ENCODE measurements at places on chromosomes 6 and 20.

GRCh38 chr20:43988867-43989266 lies 74.2 kb downstream of the TOX2 start:
- no peak for DNase-seq

- DNase-seq = no peak
These were observed 546.2 kb downstream of the MEI4 start for GRCh38 chr6:78199044-78199443.

DNA sequence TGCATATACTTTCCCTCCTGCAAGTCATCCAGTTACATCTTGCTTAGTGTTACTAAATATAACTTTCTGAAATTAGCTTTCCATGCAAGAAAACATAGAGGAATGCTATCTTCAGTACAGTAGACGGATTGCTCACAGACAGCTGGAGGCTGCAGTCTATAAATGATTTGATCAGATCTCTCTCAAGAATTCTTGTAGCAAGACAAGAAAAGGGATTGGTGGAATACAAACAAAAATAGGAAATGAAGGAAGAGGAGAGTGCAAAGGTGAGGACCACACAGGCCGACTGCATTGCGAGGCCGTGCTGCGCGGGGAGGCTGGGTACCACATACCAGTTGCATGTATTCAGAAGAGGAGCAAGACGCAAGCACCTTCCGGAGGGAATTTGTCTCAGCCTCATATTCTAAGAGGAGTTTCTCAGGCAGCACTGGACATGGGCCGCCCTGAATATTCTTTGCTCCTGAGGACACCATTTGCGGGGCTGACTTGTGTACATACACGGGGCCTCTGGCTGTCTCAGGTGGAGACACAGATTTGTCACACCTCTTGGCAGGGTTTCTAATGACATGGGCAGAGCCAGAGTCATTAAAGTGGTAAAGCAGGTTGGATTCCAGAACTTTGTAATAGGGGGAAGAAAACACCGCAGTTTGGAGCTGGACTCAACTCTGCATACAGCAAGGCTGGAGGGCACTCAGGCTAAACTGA lies 22.7 kb upstream of the KIF25 start:
- DNase-seq = no peak

- peak; percentile 46 for DNase-seq
These were observed 1830.0 kb upstream of the DEFB115 start for GRCh38 chr20:29427201-29428060.

GRCh38 chr6:63307581-63308246 lies 12.1 kb downstream of the LGSN start:
- no peak for DNase-seq

DNA sequence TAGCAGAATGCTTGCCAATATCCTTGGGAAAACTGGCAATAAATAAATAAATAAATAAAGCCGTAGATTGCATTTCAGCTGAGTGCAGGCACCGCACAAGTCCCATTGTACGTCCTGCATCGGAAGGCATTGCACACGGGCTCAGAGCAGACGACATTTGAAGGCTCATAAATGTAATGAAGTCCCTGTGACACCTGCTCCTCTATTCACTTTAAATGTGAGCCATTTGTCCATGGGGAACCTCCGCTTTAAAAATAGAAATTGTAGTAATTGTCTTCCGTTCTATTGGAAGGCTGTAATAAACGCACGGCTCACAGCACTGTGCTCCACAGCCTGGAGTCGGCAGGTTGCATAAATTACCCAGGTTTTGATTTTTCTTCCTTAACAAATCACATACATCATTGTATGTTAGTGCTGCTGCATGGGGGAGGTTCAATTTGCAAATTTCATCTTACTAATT lies 32.6 kb downstream of the MYT1 start:
- no peak for DNase-seq

DNA sequence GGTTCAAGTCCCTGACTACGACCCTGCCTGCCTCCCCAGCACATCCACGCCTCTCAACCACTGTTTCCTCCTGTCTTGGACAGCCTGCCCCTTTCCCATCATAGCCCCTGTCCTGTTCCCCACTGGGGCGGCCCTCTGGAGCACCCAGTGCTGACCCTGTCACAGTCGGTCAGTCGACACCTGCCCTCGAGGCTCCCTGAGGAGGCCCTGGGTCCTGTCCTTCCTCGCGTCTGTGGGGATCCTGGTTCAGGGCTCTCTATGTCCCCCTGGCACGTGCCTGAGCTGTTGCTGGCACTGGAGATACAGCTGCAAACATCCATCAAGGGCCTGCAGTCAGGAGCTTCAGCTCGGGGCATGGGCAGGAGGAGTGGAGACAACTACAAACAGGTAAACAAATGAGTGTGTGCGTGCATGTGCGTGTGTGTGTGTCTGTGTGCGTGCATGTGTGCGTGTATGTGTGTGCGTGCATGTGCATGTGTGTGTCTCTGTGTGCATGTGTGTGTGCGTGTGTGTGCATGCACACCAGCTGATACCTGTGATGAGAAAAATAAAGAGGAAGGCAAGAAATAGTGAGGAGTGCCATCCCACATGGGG lies 132.8 kb downstream of the PHACTR3 start:
- DNase-seq = no peak

DNA sequence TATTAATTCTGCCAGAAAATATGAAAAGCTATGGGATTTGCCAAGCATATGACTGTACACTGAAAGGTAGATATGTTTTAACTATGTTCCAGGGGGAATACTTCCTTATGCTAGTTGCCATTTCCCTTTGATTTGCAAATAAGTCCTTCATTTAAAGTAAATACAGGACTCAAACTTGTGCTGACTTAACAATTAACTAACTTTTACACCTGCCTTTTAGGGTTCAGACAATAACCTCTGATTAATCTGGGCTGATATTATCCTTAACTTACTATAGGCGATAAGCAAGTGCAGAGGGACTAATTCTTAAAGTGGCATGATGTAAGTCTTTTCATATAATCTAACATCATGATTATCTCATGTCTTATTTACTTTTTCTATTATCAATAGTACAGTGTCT lies 143.1 kb downstream of the AHI1 start:
- no peak for DNase-seq

GRCh38 chr6:50112981-50113857 lies 63.5 kb upstream of the DEFB112 start:
- DNase-seq = no peak

DNA sequence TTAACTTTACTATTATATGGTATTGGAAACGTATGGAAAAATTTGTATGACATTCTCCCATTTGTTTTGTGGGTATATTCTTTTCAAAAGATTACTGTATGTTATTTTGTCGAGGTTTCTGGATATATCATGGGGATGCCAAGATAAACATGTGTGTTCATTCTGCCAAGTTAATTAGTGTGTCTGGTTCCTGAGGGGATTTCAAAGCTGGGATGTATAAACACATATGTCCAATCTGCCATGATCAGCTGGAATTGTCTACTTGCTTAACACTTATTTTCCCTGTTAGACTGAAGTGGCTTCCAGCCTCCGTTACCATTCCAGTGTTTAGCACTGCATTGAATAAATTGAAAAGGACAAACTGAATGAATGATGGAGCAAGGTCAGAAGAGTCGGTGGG lies 86.2 kb downstream of the DNAH8 start:
- no peak for DNase-seq

DNA sequence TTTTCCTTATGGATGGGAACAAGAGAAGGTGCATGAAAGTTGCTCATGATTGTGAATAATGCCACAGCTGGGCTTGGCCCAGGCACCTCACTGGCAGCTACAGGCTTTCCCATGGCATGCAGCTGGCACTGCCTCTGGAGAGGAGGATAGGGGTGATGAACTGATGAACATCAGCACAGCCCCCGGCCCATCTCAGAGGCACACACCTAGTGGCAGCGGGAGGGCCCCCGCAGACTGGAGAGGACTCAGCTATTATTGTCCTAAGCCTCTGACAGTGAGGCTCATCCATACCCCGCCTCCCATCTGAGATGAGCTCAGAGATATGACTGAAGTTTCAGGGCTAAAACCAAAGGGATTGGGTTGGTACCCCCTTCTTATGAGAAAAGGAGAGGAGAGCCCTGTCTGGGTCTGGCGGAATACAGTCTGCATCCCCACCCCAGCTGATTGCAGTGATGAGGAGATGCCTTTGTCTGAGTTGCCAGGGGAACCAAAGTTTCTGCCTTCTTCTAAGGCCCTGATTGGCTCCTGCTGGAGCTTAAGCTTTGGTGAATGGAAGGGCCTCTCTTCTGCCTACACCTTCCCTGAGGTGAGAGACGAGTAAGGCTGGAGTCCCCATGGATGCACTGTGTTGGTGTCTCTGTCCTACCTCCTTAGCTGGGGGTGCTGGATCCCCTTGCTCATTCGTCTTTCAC lies 27.6 kb upstream of the EPB41L1 start:
- DNase-seq = no peak

DNA sequence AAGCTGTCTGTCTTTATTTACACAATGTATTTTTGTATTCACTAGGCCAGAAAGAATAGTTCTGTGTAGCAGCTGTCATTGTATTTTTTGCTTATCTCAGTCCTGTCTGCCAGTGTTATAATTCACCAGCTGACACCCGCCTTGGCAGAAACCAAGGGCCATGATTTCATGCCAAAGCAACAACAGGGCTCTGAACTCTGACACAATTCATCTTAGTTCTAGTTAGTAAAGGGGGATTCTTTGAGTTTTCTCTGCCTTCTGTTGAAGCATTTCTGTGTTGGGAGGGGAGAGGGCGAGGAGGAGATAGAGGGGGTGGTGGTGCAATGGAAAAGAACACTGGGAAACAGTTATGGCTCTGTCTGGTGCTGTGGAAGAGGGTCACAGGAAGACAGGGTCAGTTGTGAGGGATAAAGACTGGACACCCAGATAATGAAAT lies 684.6 kb upstream of the MARCKS start:
- no peak for DNase-seq

DNA sequence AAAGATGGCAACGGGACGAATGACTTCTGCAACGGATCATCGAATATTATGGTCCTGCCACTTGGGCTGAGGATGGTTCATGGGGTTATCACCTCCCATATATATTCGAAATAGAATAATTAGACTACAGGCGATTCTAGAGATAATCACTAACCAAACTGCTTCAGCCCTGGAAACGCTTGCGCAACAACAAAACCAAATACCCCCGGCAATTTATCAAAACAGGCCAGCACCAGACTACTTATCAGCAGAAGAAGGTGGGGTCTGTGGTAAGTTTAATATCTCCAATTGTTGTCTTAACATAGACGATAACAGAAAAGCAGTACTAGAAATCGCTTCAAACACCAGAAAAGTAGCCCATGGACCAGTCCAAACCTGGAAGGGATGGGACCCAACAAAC lies 31.0 kb upstream of the ULBP3 start:
- no peak for DNase-seq

DNA sequence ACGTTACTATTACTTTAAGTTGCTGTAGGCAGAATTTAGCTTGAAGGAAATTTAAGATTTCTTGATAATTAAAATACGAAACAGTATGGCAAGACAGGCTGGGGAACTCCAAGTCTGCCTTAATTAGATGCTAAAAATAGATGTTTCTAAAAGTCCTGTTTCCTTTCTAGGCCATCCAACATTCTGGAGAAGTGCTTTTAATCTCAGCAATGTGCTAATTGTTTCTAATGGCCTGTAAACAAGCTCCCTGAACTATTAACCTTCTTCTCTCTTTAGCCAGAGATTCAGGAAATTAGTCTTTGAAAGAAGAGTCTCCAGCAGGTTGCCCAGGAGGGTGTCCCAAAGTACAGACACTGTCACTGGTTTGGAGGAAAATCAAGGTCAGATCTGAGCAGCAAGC lies 677.3 kb upstream of the AGPAT4 start:
- no peak for DNase-seq

- DNase-seq = no peak
These were observed 13.5 kb downstream of the STK35 start for GRCh38 chr20:2114990-2115681.

GRCh38 chr6:140537834-140538705 lies 1163.6 kb upstream of the CITED2 start:
- DNase-seq = no peak

GRCh38 chr20:35093267-35093884 lies 769 bp upstream of the TRPC4AP start:
- DNase-seq = no peak

- no peak for DNase-seq
These were observed 14.3 kb downstream of the KIF13A start for GRCh38 chr6:17972978-17973622.

DNA sequence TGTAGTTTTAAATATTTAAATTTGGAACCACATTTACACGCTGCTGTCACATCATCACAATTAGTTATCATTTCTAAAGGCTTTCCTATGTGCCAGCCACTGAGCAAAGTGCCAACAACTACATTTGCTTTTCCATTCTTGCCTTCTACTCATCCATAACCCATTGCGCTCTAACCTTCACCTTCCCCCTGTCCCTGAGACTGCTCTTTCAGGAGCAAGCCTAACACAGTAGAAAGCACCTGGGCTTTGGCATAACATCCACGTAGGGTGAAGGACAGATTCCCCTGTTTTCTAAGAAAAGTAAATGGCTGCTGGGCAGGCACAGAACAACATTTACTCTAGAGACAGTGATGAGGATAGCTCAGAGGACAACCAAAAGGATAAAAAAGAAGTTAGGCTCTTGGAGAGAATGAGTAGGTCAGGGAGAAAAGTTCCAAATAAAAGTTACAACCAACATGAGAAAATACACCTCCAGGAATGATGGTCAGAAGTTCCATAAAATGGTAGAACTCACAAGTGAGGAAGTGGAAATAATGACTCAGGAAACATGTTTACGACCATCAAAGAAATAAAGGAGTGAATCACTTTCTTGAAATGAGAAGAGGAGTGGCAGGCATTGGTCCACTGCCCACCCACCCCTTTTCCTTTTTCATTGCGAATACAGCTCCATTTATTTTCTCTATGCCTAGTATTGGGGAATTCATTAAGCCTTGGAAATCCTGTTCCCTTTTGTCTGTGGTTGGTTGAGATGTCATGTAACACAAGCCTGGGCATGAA lies 77.2 kb downstream of the PFDN4 start:
- no peak for DNase-seq

DNA sequence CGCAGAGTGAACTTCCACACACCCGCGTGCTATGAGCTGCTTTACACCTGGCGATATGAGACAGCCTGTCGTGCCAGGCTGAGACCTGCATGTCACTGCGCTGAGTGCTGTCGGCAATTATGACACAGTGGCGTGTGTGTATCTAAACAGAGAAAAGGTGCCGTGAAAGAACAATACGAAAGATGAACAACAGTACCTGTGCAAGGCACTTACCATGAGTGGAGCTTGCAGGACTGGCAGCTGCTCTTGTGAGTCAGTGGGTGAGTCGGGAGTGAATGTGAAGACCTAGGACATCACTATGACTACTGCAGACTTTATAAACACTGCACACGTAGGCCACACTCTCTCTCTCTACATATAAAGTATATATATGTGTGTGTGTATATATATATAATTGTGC lies 68.5 kb upstream of the DUSP22 start:
- DNase-seq = no peak

GRCh38 chr6:10977231-10977968 lies 66.7 kb downstream of the ELOVL2 start:
- no peak for DNase-seq

DNA sequence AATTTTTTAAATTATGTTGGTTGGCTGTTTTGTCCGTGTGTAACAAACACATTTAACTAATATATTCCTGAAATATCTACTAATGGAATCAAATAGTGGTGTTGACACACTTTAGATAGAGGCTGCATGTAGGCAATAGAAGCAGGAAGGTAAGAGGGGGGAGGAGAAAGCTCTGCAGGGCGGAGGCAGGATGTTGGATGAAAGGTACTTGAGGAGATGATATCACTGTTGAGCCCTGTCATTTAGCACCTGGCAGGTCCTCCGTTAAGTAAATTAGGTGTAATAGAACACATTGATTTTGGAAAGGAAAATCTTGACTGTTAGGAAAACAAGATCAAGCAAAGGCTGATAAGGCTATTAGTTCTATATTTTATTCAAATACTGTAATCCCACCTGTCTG lies 618.7 kb downstream of the PKHD1 start:
- DNase-seq = no peak

GRCh38 chr6:166715065-166715464 lies 88.0 kb upstream of the RPS6KA2 start:
- no peak for DNase-seq
